ENCODE measurements at places on chromosomes 1 and 21.

DNA sequence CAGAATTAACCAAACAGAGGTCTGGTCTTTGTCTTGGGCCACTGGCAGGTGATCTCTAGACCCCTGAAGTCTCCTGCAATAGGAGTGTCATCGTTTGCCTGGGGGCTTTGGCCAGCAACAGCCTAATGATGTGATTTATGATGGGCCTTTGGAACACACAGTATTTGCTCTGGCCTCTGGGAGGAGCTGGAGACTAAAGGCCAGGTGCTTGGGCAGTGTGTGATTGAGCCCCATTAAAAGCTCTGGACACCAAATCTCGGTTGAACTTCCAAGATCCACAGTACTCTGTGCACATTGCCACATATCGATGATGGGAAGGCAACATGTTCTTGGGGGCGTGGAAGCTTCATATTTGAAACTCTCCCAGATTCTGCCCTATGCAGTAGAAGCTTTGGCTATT lies 32.0 kb upstream of the TLR5 start:
- no peak overlapping the region for H3K27ac ChIP-seq
- no peak for DNase-seq
- no peaks in the 10 kb centered on the region for H3K36me3 ChIP-seq

- H3K27me3 ChIP-seq = peaks cover 11% of the 10 kb centered on the region
- H3K4me1 ChIP-seq = no peaks in the 10 kb centered on the region
- no peaks in the 10 kb centered on the region for H3K36me3 ChIP-seq
- no peak overlapping the region for H3K27ac ChIP-seq
- DNase-seq = no peak
Observed at GRCh38 chr1:23249787-23250454, 32.6 kb upstream of the HTR1D start.

DNA sequence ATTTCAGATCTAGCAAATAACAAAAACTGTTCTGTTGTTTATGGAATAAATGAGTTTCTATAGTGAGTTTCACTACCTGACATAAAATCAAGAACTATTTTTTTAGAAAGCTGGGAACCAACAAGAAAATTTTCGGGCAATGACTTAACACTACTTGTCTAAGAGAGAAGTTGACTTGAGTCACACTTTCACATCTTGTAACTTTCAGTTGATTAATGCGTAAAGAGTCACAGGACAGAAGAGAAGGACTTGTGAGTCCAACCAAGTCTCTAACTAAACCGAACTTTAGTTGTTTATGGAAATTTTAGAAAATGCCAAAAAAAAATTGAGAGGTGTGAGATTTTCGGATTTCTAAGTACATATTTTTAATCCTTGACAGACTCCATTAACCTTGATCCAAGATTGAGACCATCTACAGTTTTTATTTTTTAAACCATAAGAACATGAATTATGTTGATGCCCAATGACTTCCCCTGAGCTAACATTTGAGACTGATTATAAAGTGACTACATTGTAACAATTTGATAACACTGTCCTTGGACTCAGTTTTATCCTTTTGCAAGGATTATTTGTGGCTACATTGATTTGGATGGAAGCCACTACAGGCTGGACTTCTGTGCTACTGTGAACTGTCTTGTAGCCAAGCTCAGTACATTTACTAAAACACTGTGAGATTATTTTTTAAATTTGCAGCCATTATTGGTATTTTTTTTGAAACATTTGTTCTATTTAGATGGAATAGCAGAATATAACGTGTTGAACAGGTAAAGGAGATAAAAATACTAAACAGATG lies 284.0 kb downstream of the PTPRC start:
- H3K4me1 ChIP-seq = peaks cover 73% of the 10 kb centered on the region
- H3K36me3 ChIP-seq = peaks cover 52% of the 10 kb centered on the region
- H3K27me3 ChIP-seq = no peaks in the 10 kb centered on the region
- DNase-seq = no peak
- H3K27ac ChIP-seq = peak overlapping the region; percentile 71

GRCh38 chr1:168476588-168477385 lies 67.0 kb downstream of the XCL2 start:
- no peak overlapping the region for H3K27ac ChIP-seq
- no peak overlapping the region for H3K4me3 ChIP-seq
- DNase-seq = no peak

All from activated T-helper 2 cell treated with anti-CD3 and anti-CD28 coated beads, Interferon-gamma antibody, Interleukin-2, Interleukin-4, amounts not matched to agents 10 μg/mL and 5 μg/mL and 100 μg/mL, durations not matched to agents 14 hours and 24 hours and 36 hours (primary cell).